ENCODE measurements at places on chromosomes 16 and 17. TPM values are rescaled to one million over a fixed set of nuclear protein-coding genes. Genes with fewer than 3 reads are reported as not detected.

Gene CD300H
- not detected for total RNA-seq

- H3K4me1 ChIP-seq: peaks cover 23% of the 10 kb centered on the region
- no peak for DNase-seq
- no peak overlapping the region for H3K4me3 ChIP-seq
- H3K36me3 ChIP-seq: no peaks in the 10 kb centered on the region
- no peaks in the 10 kb centered on the region for H3K27me3 ChIP-seq
Measured at GRCh38 chr16:57632568-57632967, 4.1 kb downstream of the ADGRG1 start.

Gene CDRT4
- total RNA-seq: 18.2 TPM

DNA sequence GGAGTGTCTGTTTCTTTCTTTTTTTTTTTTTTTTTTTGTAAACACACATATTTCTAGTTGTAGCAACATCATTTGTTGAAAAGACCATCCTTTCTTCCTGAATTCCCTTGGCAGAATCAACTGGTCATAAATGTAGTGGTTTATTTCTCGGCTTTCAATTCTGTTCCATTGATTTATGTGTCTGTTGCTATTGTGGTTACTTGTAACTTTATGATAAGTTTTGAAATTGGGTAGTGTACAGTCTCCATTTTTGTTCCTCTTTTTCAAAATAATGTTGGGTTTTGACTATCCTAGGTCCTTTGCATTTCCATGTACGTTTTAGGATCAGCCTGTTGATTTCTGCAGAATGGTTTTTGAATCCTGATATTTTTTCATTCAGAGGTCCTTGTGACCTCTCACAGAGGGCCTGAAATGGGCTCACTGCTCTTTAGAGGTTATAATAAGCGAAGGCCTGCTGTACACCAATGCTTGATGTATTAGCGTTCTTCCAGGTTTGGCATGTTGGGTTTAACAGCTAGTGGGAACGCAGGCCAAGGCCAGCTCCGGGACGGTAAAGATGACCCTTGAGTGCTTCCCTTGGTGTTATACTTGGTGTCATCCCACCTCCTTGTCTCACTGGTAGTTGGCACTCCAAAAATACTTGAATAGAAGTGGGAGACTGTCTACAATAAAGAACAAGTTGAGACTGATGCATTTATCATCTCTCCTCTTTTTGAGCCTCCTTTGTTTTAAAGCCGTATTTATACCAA, 43.8 kb downstream of the ZNRF1 start:
- DNase-seq: no peak
- no peaks in the 10 kb centered on the region for H3K27me3 ChIP-seq
- H3K36me3 ChIP-seq: peaks cover 3% of the 10 kb centered on the region
- H3K27ac ChIP-seq: no peak overlapping the region
- no peak overlapping the region for H3K4me3 ChIP-seq
- no peaks in the 10 kb centered on the region for H3K4me1 ChIP-seq

GRCh38 chr17:67511012-67511411, 133.9 kb downstream of the PITPNC1 start:
- no peak overlapping the region for H3K4me3 ChIP-seq
- H3K4me1 ChIP-seq: no peaks in the 10 kb centered on the region
- no peaks in the 10 kb centered on the region for H3K36me3 ChIP-seq
- no peak for DNase-seq

GRCh38 chr17:12982224-12982623, 35.6 kb downstream of the ELAC2 start:
- no peaks in the 10 kb centered on the region for H3K36me3 ChIP-seq
- H3K4me3 ChIP-seq: no peak overlapping the region
- H3K27ac ChIP-seq: no peak overlapping the region
- H3K4me1 ChIP-seq: peaks cover 17% of the 10 kb centered on the region

Gene CACNG1
- total RNA-seq: not detected

DNA sequence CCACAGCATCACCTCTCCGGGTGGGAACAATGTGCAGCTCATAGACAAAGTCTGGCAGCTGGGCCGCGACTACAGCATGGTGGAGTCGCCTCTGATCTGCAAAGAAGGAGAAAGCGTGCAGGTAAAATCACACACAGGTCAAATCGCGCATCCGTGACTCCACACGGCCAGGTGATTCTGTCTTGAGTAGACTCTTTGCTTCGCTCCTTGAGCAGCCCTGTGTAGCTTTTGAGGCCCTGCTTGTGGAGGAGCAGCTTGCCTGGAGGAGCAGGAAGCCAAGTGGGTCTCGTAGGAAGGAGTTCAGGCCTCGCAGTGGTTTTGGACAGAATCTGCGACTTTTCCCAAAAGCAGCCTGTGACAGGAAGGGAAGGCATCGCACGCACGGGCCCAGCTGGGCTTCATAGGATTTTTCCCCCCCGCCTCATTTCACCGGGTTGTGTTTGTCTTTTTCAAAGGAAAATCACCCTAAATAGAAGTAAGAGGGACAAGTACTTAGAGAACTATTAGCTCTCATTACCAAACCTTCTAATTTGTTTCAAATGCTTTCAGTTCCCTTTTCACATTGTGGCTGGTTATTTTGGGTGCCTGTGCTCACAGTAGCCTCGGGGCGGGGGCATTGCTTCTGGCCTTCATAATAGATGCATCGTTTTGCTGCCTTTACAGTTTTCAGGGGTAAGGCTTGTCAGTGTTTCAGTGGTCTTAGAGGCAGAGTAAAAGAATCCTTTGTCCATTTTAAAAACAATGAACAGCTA, 71.5 kb downstream of the SEC14L1 start:
- H3K27me3 ChIP-seq: no peaks in the 10 kb centered on the region
- no peak overlapping the region for H3K4me3 ChIP-seq
- H3K36me3 ChIP-seq: no peaks in the 10 kb centered on the region
- H3K27ac ChIP-seq: no peak overlapping the region
- H3K4me1 ChIP-seq: peaks cover 4% of the 10 kb centered on the region

- H3K36me3 ChIP-seq: no peaks in the 10 kb centered on the region
- no peaks in the 10 kb centered on the region for H3K27me3 ChIP-seq
- H3K4me3 ChIP-seq: no peak overlapping the region
Measured at GRCh38 chr17:82915010-82915756, 75.4 kb upstream of the ZNF750 start.

DNA sequence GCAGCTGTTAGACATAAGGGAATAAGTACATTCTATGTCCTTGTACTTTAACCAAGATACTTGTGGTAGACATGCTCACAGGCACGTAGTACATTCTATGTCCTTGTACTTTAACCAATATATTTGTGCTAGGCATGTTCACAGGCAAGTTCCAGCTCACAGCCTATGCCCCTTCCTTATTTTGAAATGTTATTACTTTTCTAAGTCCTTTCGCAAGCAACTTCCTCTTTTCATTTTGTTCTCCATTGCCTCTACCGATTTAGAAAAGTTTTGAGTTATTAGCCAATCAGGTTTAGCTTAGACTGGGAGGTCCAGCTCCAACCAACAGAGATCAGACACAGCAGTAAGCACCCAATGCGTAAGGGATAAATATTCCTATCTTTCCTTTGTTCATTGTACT, 60.1 kb upstream of the NUDT7 start:
- no peak for DNase-seq
- H3K4me3 ChIP-seq: no peak overlapping the region
- no peak overlapping the region for H3K27ac ChIP-seq
- no peaks in the 10 kb centered on the region for H3K36me3 ChIP-seq

DNA sequence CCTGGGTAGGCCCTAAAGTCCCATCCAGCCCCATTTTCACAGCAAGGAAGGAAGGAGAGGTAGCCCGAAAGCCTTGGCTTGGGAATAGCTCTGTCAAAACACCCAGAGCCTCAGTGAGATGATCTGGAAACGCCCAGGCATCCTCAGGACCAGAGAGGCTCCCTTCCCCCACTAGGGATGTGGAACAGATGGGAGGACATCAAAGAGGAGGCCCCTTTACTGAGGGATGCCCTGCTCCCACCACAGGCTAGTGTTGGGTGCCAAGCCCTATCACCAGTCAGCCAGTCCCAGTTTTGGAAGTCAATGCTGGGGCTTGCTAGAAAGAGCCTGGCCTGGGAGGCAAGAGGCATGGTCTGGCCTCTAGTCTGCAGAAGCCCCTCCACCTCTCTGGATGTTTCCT, 4.7 kb downstream of the TPPP3 start:
- no peak overlapping the region for H3K4me3 ChIP-seq
- peaks cover 28% of the 10 kb centered on the region for H3K27me3 ChIP-seq
- no peak for DNase-seq
- H3K27ac ChIP-seq: no peak overlapping the region

DNA sequence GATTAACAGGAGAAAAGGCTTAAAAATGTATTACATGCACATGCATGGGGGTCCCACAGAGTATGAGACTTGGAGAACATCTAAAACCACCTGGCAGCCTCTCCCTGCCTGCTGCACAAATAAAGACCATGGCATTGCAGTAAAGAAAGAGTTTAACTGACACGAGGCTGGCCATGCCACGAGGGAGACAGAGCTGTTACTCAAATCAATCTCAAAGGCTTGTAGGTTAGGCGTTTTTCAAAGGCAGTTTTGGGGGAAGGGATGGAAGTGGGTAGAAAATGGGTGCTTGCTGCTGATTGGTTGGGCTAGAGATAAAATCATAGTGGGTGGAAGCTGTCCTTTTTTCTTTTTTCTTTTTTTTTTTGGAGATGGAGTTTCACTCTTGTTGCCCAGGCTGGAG, 17.3 kb upstream of the PSMD7 start:
- H3K4me1 ChIP-seq: peaks cover 42% of the 10 kb centered on the region
- no peaks in the 10 kb centered on the region for H3K27me3 ChIP-seq
- H3K36me3 ChIP-seq: no peaks in the 10 kb centered on the region
- H3K4me3 ChIP-seq: no peak overlapping the region
- no peak overlapping the region for H3K27ac ChIP-seq

GRCh38 chr17:1617620-1618174, 10.9 kb downstream of the SLC43A2 start:
- no peaks in the 10 kb centered on the region for H3K27me3 ChIP-seq
- no peaks in the 10 kb centered on the region for H3K36me3 ChIP-seq
- peaks cover 10% of the 10 kb centered on the region for H3K4me1 ChIP-seq
- no peak overlapping the region for H3K4me3 ChIP-seq
- DNase-seq: no peak
- no peak overlapping the region for H3K27ac ChIP-seq

DNA sequence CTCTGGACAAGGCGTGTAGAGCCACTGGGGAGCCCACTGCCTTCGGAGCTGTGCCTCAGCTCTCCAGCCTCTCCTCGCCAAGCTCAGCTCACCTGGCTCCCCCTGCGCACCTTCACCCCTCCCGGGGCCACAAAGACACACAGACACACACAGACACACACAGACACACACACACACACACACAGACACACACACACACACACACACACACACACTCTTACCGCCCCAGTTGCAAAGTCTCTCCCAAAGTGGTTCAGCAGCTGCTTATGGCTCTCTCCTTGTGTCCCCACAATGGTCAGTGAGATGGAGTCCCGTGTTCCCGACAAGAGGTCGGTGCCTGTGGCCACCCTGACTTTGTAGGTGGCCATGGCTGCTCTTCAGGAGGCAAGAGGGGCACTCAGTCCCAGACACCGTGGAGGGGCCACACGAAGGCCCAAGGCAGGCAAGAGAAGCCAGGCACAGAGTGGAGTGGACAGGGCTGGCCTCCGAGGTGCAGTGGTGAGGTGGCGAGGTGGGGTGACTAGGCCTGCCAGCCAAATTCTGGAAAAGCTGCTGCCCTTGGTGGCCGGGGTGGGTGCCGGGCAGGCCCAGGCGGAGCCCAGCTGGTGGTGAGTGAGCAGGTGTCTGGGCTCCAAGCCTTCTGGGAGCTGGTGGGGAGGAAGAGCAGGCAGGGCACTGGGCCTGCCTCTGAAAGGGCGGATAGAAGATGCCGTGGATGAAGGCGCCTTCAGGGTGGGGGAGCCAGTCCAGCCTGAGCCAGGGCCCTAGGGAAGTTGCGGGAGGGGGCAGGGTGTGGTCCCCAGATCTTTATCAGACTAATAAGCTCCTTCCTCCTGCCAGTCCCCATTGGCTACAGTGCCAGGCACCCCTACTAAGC, at the start of gene ALOX12B:
TSS of gene ALOX12B (minus strand) at position 642 of the 877 bp plus-strand sequence. CDS start at position 368, 274 bp downstream.
- H3K4me3 ChIP-seq: no peak within 1 kb of the TSS
- no peak for DNase-seq
- peaks cover 21% of the 10 kb centered on the region for H3K27me3 ChIP-seq
- H3K4me1 ChIP-seq: peaks cover 8% of the 10 kb centered on the region
- H3K27ac ChIP-seq: no peak within 1 kb of the TSS
- no peaks in the 10 kb centered on the region for H3K36me3 ChIP-seq

DNA sequence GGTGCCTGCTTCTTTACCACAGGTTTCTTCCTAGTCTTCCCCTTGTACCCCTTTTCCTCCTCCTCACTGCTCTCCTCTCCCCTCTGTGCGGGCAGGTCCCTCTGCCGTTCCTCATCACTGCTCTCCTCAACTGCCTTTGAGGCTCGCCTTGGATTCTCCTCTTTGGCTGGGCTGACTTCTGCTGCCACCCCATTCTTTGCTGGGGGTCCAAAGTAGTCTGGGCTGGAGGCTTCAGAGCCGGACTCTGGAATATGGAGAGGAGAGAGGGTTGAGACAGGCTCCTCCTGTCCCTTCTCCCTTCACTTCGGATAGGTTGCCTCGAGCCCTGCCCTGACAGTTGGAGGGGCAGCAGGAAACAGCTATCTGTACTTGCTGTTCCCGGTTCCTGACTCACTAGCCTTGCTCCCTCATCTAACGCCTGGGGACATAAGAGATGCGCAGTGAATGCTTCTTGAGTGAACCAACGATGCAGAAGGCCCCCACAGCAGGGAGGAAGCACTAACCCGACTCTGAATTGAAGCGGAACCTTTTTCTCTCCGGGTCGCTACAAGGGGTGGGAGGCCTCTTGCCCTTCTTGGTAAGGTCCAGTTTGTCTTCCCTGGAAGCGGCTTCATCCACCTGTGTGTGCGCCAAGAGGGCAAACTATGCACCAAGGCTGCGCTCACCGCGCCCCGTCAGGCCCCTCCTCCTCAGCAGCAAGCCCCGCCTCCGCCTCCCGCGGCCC, 655 bp downstream of the HIRIP3 start:
- H3K4me3 ChIP-seq: peak overlapping the region; percentile 80
- no peaks in the 10 kb centered on the region for H3K27me3 ChIP-seq
- no peaks in the 10 kb centered on the region for H3K36me3 ChIP-seq
- DNase-seq: no peak
- no peak overlapping the region for H3K27ac ChIP-seq

DNA sequence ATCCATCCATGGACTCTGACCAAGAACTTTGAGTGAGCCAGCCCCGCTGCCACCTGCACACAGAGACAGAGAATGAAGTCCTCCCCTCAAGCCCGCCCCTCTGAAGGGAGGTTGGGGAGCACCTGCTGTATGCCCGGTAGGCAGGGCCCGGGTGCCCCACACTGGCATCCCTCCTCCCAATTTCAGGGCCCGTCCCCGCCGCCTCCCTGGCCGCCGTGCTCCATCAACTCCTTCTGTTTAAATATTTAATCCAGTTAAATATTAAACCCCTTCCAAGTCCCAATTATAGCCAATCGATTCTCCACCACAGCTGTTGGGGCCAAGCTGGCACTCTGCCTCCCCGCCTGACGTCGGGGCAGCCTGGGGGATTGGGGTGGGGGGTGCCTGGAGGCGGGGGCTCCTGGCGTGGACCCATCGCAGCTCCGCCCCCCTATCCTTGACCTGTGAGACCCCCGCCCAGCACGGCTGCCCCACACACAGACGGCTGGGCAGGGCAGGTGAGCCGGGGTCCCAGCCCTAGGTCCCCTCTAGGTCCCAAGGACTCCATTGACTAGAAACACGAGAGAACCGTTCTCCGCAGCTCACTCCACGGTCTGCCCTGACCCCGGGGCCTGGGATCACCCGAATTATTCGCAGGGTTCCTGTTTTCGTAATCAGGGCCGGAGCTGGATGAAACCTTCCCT, 18.0 kb upstream of the CACNA1H start:
- H3K27me3 ChIP-seq: no peaks in the 10 kb centered on the region
- no peaks in the 10 kb centered on the region for H3K4me1 ChIP-seq
- DNase-seq: no peak
- no peak overlapping the region for H3K4me3 ChIP-seq
- no peaks in the 10 kb centered on the region for H3K36me3 ChIP-seq
- H3K27ac ChIP-seq: no peak overlapping the region

GRCh38 chr17:43217614-43218087, 6.0 kb downstream of the TMEM106A start:
- H3K27me3 ChIP-seq: no peaks in the 10 kb centered on the region
- no peaks in the 10 kb centered on the region for H3K36me3 ChIP-seq
- no peak overlapping the region for H3K4me3 ChIP-seq
- peaks cover 1% of the 10 kb centered on the region for H3K4me1 ChIP-seq
- DNase-seq: no peak
- no peak overlapping the region for H3K27ac ChIP-seq
